ENCODE measurements at places on chromosomes 3 and 15. TPM values are rescaled to one million over a fixed set of nuclear protein-coding genes. Genes with fewer than 3 reads are reported as not detected.

GRCh38 chr3:73561494-73561893 lies 63.2 kb downstream of the PDZRN3 start:
- DNase-seq: no peak
- no peak overlapping the region for H3K4me3 ChIP-seq
- no peaks in the 10 kb centered on the region for H3K4me1 ChIP-seq
- no peak overlapping the region for H3K27ac ChIP-seq
- no peaks in the 10 kb centered on the region for H3K36me3 ChIP-seq

- H3K4me3 ChIP-seq: no peak overlapping the region
- no peaks in the 10 kb centered on the region for H3K27me3 ChIP-seq
- no peaks in the 10 kb centered on the region for H3K36me3 ChIP-seq
Observed at GRCh38 chr15:77584201-77584600, 48.5 kb downstream of the LINGO1 start.

DNA sequence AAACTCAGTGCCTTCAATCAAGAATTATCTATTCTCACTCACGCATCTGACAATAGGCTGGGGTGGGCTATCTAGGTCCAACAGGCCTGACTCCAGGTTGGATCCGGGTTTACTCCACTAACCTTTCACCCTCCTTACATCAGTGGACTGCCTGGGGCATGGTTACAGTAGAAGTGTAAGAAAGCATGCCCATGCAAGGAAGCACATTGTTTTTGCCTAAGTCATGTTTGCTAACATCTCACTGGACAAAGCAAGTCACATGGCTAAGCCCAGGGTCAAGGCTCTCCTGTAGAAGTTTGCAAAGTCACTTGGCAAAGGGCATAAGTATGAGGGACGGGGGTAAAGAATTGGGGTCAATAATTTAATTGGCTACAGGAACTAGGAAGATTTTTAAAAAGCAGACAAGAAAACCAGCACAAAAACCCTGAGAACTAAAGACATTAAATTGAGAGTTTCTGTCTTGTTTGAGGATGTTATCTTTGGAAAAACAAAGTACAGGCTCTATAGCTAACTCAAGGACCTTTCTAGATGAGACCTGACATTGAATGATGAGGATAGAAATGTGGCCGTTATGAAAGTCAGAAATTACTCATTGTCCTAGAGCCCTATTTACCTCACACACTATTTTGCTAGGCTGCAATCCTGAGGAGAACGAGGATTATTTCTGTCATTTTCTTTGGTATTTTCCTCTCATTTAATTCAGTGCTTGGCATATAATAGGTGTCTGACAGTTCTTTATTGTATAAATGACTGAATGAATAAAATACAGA lies 214.2 kb downstream of the IL20RB start:
- no peaks in the 10 kb centered on the region for H3K36me3 ChIP-seq
- H3K4me1 ChIP-seq: no peaks in the 10 kb centered on the region
- no peak overlapping the region for H3K4me3 ChIP-seq
- no peak for DNase-seq
- H3K27ac ChIP-seq: no peak overlapping the region

GRCh38 chr15:35994876-35995275 lies 448.9 kb upstream of the DPH6 start:
- H3K27ac ChIP-seq: no peak overlapping the region
- no peak for DNase-seq
- no peak overlapping the region for H3K4me3 ChIP-seq
- no peaks in the 10 kb centered on the region for H3K36me3 ChIP-seq

- H3K27me3 ChIP-seq: no peaks in the 10 kb centered on the region
- H3K4me1 ChIP-seq: peaks cover 31% of the 10 kb centered on the region
- H3K36me3 ChIP-seq: no peaks in the 10 kb centered on the region
- no peak overlapping the region for H3K4me3 ChIP-seq
- H3K27ac ChIP-seq: no peak overlapping the region
- DNase-seq: no peak
Observed at GRCh38 chr3:51961011-51961410, 5.8 kb downstream of the GPR62 start.

Gene TMCO5A
- not detected for total RNA-seq

Data from tibial nerve (tissue), 4 donors.